CD4-positive, alpha-beta T cell (primary cell): ENCODE measurements at places on chromosomes 4 and X. TPM values are rescaled to one million over a fixed set of nuclear protein-coding genes. Genes with fewer than 3 reads are reported as not detected.

DNA sequence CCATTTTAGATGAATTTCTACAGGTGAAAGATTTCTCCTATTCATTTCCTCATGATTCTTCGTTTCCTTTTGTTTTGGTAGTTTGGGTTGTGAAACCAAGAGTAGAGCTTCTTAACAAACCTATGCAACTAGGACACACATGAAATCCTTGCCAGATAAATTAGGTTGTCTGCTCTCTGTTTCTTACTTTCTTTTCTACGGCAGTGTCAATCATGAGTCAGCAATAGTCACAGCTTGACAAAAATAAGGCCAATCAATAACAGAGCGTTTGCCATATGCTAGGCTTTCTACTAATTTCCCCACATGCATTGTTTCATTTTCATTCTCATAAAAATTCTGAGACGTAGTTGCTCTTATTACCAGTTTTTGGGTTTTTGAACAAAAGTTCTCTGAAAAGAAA is 20.3 kb downstream of the CLRN2 start:
- no peak overlapping the region for H3K27ac ChIP-seq
- no peaks in the 10 kb centered on the region for H3K27me3 ChIP-seq
- no peaks in the 10 kb centered on the region for H3K36me3 ChIP-seq
- H3K4me1 ChIP-seq, result no peaks in the 10 kb centered on the region

SLC25A53 gene
- total RNA-seq, result 5.1 TPM

PPAT gene
- total RNA-seq, result 4.7 TPM

DNA sequence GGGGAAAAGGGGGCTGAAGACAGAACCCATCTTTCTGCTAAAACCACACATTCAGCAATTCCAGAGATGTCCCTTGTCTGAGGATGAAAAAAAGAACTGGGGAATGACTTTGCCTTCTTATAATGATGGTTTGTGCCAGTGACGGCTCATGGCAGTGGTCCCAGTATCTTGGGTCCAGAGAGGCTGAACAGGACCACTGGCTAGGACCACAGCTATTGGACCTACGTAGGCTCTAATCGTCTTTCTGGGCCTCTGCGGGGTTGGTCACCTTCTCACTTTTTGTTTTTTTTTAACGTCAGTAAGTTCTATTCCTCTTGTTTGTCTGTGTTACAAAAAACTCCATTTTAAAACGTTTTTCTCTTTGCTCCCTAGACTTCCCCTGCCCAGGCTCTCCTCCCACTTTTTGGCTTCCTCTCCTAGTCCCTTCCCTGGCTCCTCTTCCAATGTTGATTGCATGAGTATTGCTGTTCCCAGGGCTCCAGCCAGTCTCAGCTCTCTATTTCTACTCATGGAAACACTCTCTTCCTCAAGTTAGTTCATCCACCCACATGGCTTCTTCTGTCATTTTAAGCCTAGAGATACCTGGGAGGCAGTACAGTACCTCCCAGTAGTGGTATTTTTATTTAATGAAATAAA is 52.6 kb upstream of the STX18 start:
- H3K4me1 ChIP-seq, result no peaks in the 10 kb centered on the region
- H3K27ac ChIP-seq, result no peak overlapping the region
- H3K36me3 ChIP-seq, result no peaks in the 10 kb centered on the region
- H3K27me3 ChIP-seq, result no peaks in the 10 kb centered on the region
- DNase-seq, result no peak
- H3K4me3 ChIP-seq, result no peak overlapping the region

SHISA3 gene
- not detected for total RNA-seq

TMSB15B gene
- total RNA-seq, result 9.0 TPM

DNA sequence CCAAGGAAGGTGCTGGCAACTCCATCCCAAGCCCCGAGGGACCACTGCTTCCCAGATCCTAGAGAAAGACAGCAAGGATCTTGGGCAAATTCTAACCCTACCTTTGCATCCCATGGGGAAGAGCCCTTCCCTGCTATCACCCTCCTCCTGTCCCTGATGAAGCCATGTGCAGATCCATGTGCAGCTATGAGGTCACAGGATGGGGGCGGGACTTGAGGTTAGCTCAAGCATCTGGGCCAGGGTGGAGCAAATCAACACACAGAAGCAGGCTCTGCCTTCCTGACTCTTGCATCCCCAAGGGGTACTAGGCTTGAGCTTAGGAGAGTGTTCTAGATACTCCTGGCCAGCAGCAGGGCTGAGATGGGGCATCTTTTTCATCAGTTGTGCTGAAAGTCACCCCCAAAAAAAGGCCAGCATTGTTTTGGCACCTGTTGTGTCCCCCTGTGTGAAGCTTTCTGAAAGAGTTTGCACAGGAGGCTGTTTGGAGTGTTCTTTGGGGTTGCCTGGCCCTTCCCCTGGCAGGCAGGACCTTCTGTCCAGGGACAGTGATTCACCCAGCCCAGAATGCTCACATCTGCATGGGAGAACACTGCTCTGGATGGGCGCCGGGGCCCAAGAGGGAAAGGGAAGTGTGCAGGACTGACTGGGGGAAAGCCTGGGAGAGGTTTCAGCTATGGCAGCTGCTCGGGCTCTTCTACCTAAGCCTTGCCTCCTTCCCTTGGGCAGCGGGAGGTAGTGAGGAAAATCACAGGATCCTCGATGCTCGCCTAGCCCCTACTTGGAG is 50.8 kb downstream of the PRPS1 start:
- peak overlapping the region; percentile 51 for H3K27ac ChIP-seq
- no peaks in the 10 kb centered on the region for H3K36me3 ChIP-seq
- no peaks in the 10 kb centered on the region for H3K27me3 ChIP-seq
- peak; percentile 66 for DNase-seq
- H3K4me1 ChIP-seq, result peaks cover 76% of the 10 kb centered on the region

DNA sequence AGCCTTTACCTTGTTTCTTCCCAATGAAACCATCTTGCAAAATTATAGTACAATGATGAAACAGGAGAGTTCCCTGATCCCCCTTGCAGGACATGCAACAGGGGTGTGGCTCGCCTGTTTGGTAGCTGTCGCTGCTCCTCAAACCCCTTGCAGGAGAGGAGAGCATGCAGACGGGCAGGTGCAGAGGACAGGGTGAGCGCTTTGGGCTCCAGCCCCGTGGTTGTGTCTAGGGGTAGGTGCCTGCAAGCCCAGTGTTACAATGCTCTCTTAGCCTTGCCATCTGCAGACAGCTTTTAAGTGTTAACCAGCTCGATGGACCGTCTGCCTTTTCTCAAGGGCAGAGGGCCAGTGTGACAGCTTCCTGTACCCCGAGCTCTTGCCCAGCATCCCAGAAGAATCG is 102.0 kb downstream of the TAB3 start:
- H3K4me1 ChIP-seq, result no peaks in the 10 kb centered on the region
- no peak overlapping the region for H3K4me3 ChIP-seq
- H3K27me3 ChIP-seq, result no peaks in the 10 kb centered on the region
- no peaks in the 10 kb centered on the region for H3K36me3 ChIP-seq
- no peak overlapping the region for H3K27ac ChIP-seq
- no peak for DNase-seq

RASL11B gene
- 0.63 TPM for total RNA-seq

PDS5A gene
- 80.0 TPM for total RNA-seq

GRCh38 chrX:145825896-145826295 is 8.3 kb downstream of the SLITRK2 start:
- H3K4me1 ChIP-seq, result no peaks in the 10 kb centered on the region
- peaks cover 11% of the 10 kb centered on the region for H3K27me3 ChIP-seq
- H3K36me3 ChIP-seq, result no peaks in the 10 kb centered on the region
- no peak overlapping the region for H3K27ac ChIP-seq
- H3K4me3 ChIP-seq, result no peak overlapping the region
- DNase-seq, result no peak

- no peaks in the 10 kb centered on the region for H3K27me3 ChIP-seq
- H3K4me3 ChIP-seq, result no peak overlapping the region
- peaks cover 3% of the 10 kb centered on the region for H3K4me1 ChIP-seq
- H3K36me3 ChIP-seq, result peaks cover 2% of the 10 kb centered on the region
- DNase-seq, result no peak
- H3K27ac ChIP-seq, result no peak overlapping the region
These were observed 16.4 kb downstream of the DLG3 start for GRCh38 chrX:70461026-70461425.

GRCh38 chr4:184680698-184681097 is 31.2 kb downstream of the PRIMPOL start:
- no peaks in the 10 kb centered on the region for H3K27me3 ChIP-seq
- no peak overlapping the region for H3K4me3 ChIP-seq
- H3K36me3 ChIP-seq, result peaks cover 4% of the 10 kb centered on the region
- no peaks in the 10 kb centered on the region for H3K4me1 ChIP-seq
- DNase-seq, result no peak

DNA sequence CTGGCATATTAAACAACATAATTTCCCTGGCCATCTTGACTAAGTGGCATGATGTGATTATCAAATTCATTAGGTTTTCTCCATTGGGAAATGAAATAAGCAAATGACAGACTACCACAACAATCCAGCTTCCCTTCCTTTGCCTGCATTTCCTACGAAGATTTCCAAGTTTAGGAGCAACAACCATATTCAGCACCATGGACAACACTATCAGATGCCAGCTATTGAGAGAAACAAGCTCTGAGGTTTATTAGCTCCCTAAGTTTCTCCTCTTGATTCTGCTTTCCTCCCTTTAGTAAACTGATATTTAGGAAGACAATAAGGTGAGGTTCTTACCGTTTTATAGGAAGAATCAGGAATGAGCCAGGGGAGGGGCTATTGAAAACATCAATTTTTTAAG is 36.2 kb downstream of the DCX start:
- DNase-seq, result no peak
- no peaks in the 10 kb centered on the region for H3K4me1 ChIP-seq
- H3K27me3 ChIP-seq, result no peaks in the 10 kb centered on the region
- no peak overlapping the region for H3K27ac ChIP-seq
- H3K36me3 ChIP-seq, result no peaks in the 10 kb centered on the region
- no peak overlapping the region for H3K4me3 ChIP-seq

SMIM31 gene
- not detected for total RNA-seq

HTN1 gene
- total RNA-seq, result not detected

SMIM43 gene
- total RNA-seq, result not detected

FAM114A1 gene
- total RNA-seq, result not detected

RTL3 gene
- not detected for total RNA-seq

- no peak overlapping the region for H3K27ac ChIP-seq
- peak; percentile 19 for DNase-seq
- no peaks in the 10 kb centered on the region for H3K4me1 ChIP-seq
- H3K27me3 ChIP-seq, result no peaks in the 10 kb centered on the region
These were observed 13.1 kb upstream of the SLC9B1 start for GRCh38 chr4:103032574-103032973.

DNA sequence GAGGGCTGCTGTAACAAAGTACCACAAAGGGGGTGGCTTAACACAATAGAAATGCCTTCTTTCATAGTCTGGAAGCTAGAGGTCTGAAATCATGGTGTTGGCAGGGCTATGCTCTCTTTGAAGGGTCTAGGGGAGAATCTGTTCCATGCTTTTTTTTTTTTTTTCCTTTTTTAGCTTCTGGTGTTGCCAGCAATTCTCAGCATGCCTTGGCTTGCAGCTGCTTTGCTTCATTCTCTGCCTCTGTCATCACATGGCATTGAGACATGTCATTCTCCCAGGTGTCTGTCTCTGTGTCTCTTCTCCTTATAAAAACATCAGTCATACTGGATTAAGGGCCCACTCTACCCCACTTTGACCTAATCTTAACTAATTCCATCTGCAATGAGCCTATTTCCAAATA is 78.6 kb upstream of the BOD1L1 start:
- H3K4me1 ChIP-seq, result no peaks in the 10 kb centered on the region
- H3K27me3 ChIP-seq, result no peaks in the 10 kb centered on the region
- H3K4me3 ChIP-seq, result no peak overlapping the region
- DNase-seq, result no peak
- no peak overlapping the region for H3K27ac ChIP-seq

DNA sequence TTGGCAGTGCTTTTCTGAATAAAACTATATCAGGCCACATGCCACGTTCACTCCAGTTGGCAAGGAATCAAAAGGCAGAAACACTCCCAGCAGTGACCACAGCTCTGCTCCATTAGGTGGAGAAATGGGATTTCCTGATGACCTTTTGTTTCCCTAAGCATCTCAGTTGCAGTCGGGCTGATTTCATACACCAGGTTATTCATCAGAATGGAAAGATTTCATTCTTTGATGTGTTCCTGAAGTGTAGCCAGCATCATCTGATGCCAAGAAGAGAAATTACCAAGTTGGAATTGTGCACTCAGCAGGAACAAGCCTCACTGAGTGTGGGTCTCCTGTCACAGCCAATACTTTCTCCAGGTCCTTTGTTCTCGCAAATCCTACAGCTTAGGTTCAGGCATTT is 193.7 kb downstream of the SPATA18 start:
- H3K4me1 ChIP-seq, result no peaks in the 10 kb centered on the region
- no peaks in the 10 kb centered on the region for H3K27me3 ChIP-seq
- DNase-seq, result no peak
- no peaks in the 10 kb centered on the region for H3K36me3 ChIP-seq
- H3K4me3 ChIP-seq, result no peak overlapping the region
- H3K27ac ChIP-seq, result no peak overlapping the region

DNA sequence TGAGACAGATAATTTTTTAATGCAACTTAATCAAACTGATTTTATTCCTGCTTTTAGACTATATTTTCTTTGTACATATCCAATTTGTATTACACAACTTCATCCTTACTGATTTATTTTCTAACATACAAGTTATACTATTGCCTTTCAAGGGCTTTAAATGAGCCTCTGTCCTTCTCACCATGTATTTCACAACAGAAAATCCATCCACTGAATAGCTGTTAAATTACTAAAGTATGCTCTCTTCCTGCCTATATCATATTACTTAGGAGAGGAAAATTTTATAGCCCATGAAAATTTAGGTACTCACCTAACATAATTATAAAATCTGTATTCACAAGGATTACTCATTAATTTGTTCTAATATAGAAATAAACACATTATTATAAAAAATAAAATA is 528.6 kb downstream of the ANKRD50 start:
- H3K4me1 ChIP-seq, result no peaks in the 10 kb centered on the region
- no peaks in the 10 kb centered on the region for H3K27me3 ChIP-seq
- H3K4me3 ChIP-seq, result no peak overlapping the region
- no peaks in the 10 kb centered on the region for H3K36me3 ChIP-seq
- DNase-seq, result no peak
- H3K27ac ChIP-seq, result no peak overlapping the region

CC2D2A gene
- total RNA-seq, result not detected

PRKG2 gene
- 0.27 TPM for total RNA-seq

GRCh38 chr4:52676536-52676935 is 17.4 kb upstream of the USP46 start:
- no peak overlapping the region for H3K27ac ChIP-seq
- DNase-seq, result no peak
- H3K36me3 ChIP-seq, result no peaks in the 10 kb centered on the region

POF1B gene
- total RNA-seq, result 0.05 TPM

GRCh38 chrX:130393451-130394074 is 8.1 kb upstream of the GPR119 start:
- H3K27ac ChIP-seq, result no peak overlapping the region
- DNase-seq, result no peak
- H3K4me3 ChIP-seq, result no peak overlapping the region

DNA sequence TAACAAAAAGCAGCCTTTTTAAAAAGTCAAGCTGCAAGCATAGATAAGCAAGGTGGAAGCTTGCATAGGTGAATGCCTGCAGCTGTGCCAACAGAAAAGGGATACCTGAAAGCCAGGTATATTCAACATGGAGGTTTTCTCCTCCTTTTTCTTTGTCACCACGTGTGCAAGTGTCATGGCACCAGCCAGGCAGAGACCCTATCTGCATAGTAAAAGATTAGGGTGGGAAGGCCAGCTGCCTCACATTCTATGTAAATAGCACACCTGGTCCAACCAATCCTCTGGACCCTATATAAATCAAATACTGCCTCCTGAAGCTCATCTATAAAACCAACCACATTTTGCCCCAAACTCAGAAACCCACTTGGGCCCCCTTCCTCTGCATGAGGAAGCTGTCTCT is 28.0 kb upstream of the PLK4 start:
- no peaks in the 10 kb centered on the region for H3K27me3 ChIP-seq
- H3K4me1 ChIP-seq, result no peaks in the 10 kb centered on the region
- no peaks in the 10 kb centered on the region for H3K36me3 ChIP-seq
- H3K27ac ChIP-seq, result no peak overlapping the region
- no peak for DNase-seq

P2RY4 gene
- 0.20 TPM for total RNA-seq
